Renal cortical epithelial cell (primary cell): ENCODE measurements at places on chromosomes 13 and 19. TPM values are rescaled to one million over a fixed set of nuclear protein-coding genes. Genes with fewer than 3 reads are reported as not detected.

DNA sequence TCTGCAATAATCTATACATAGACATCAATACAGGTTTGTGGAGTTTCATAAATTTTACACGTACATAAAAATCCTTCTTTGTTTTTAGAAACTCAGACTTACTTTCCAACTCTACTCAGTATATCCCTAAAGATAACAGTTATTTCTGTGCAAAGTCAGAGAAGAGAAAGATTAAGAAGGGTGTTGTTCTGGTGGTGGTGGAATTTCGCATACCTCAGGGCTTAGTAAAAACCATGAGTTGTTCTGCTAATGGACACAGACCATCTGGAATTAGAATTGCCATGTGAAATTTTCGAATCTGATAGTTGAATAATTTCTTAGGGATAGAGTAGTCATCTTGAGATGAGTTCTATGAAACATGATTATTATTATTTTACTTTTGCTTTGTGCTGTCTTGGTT, 102.7 kb downstream of the ZAR1L start:
- DNase-seq, result peak; percentile 4

DNA sequence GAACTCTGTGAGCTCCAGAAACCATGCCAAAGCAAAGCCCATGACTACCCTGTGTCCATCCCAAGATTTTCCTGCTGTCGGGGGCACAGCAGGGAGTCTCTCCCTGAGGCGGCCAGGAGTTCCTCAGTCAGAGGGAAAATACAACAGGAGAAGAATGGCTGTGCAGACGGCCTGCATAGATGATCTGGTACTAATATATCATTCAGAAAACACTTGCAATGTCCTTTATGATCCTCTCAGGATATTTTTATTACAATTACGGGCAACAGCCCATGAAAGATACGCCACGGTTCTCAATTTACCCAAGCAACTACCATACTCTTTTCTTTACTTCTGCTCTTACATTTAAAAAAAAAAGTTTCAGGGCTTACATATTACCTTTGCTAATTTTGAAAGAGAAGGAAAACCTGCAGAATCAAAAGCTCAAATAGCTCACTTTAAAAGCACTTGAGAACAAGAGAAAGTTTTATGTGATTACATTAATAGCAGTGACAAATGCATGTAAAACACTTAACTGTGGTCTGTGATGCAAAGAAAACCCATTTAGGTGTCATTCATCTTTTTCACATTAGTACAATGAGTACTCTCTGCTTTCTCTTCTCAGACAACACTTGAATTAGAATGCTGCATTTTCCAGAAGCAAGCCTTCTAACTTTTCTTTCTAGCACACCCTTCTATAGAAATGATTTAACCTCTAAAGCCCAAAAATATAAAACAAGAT, 460.8 kb downstream of the KLF5 start:
- peak; percentile 26 for DNase-seq

GRCh38 chr13:42047561-42048341, 697 bp upstream of the DGKH start:
- DNase-seq, result peak; percentile 57

- DNase-seq, result no peak
Observed at GRCh38 chr13:30235216-30235615, 72.1 kb downstream of the KATNAL1 start.

- DNase-seq, result peak; percentile 13
Observed at GRCh38 chr19:13044231-13044836, 49.1 kb downstream of the NFIX start.

- no peak for DNase-seq
Observed at GRCh38 chr13:97425590-97425989, 8.4 kb upstream of the RAP2A start.

GRCh38 chr13:94712812-94713560, 641 bp upstream of the SOX21 start:
- DNase-seq, result peak; percentile 15

GRCh38 chr13:63048653-63049052, 1633.0 kb upstream of the PCDH20 start:
- no peak for DNase-seq

DNA sequence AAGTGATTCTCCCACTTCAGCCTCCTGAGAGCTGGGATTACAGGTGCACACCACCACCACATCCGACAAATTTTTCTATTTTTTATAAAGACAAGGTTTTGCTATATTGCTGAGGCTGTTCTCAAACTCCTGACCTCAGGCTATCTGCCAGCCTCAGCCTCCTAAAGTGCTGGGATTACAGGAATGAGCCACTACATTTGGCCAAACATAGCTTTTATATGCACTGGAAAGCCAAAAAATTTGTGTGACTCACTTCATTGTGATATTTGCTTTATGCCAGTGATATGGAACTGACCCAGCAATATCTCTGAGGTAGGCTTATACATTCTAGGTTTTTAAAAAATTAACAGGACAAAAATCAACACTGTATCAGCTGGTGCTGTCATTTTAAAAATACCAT, 26.8 kb upstream of the ACOD1 start:
- no peak for DNase-seq

- no peak for DNase-seq
Observed at GRCh38 chr19:5628461-5628860, 5.6 kb downstream of the SAFB start.

DNA sequence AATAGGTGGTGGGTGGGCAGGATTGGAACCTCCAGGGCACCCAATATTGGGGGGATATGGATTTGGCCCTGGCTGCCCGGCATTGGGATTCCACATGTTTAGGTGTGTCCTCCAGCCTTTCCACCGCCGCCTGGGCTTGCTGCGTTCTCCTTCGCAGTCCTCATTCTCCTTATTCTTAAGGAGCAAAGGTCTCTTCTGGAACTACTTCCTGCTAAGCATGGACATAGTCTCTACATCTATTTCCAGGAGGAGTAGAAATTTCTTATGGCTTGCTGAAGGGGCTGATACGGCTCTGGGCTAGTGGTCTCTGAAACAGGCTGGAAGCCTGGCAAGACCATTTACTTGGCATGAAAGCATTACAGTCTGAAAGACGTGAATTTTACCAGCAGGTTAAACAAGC, 9.2 kb upstream of the FCGBP start:
- no peak for DNase-seq

DNA sequence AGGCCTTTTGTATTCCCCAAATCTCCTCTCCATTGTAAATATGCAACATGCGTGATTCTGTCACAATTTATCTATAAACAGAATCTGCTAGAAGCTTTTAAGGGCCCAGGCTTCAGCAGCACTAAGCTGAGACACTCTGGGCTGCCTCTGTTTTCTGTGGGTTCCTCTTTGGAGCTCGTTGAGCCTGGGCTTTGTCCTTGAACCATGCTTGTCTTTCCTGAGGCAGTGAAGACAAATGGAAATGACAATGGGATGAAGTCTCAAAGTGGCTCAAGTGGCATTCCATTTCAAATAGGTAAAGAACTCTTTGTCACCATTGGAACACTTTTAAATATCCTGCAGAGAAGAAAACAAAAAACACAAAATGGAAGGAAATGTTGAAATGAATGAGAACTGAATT, 40.3 kb downstream of the RASL11A start:
- DNase-seq, result no peak

DNA sequence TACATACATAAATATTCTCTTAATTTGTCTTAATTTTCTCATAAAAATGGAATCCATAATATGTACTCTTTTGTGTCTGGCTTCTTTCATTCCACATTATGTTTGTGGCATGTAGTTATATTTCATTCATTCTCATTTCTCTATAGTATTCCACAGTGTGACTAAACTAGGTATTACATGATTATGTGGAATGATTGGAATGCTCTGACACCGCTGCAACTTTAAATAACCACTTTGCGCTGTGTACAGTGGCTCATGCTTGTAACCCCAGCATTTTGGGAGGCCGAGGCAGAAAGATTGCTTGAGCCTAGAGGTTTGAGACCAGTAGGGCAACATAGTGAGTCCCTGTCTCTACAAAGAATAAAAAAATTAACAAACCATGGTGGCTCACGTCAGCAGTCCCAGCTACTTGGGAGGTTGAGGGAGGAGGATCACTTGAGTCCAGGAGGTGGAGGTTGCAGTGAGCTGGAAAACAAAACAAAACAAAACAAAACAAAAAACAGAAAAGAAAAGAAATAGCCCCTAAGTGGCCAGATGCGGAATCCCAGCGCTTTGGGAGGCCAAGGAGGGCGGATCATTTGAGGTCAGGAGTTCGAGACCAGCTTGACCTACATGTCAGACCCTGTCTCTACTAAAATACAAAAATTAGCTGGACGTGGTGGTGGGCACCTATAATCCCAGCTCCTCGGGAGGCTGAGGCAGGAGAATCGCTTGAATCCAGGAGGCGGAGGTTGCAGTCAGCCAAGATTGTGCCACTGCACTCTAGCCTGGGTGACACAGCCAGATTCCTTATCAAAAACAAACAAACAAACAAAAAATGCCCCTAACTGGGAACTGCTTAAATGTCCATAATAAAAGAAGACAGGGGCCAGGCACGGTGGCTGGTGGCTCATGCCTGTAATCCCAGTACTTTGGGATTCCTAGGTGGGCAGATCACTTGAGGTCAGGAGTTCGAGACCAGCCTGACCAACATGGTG, 8.0 kb upstream of the SAE1 start:
- peak; percentile 67 for DNase-seq

DNA sequence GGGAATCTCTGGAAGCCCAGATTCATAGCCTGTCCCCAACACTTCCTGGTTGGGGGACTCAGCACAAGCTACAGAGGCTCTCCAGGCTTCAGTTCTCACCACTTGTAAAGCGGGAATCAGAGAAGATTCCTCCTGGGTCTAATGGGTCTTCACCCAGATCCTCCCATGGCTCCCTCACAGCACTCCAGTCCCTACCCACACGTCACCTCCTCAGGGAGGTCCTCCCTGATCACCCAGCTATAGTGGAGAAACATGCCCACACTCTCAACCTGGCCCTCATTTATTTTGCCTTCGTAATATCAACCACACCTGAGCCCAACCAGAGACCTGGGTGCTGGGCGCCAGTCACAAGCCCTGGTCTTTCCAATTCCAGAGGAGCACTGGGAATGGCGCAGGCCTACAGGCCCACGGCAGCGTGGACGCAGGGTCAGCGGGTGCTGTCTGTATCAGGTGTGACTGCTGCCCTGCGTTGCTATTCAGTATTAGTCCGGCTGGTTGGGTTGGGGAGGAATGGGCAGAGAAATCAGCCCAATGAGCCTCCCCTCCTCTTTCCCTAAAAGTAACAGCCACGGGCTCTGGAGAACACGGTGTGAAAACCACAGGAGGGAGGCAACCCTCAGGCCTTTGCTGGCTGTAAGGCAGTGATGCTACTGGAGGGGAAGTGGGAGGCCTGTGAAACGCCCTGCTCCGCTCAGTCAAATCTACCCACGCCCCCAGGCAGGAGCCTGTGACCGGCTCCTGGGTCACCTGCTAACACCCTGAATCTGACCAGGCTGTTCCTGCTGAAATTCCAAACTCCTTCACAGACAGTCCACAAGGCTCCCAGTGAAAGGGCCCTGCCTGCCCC, 5.2 kb downstream of the AKT2 start:
- peak; percentile 31 for DNase-seq

Gene NLRP5
- not detected in 2 replicates for total RNA-seq

Gene KLK5
- 1.3 and 20.7 TPM in 2 replicates for total RNA-seq

Gene CARS2
- total RNA-seq, result 68.2 and 73.5 TPM in 2 replicates

Gene SIGLEC12
- total RNA-seq, result not detected in 2 replicates

Gene KCNC3
- 0.17 and 6.5 TPM in 2 replicates for total RNA-seq

Gene STAP2
- total RNA-seq, result 26.6 and 89.1 TPM in 2 replicates

Gene EBI3
- total RNA-seq, result 1.3 and 2.4 TPM in 2 replicates

Gene ZIC5
- total RNA-seq, result not detected in 2 replicates

Gene KASH5
- total RNA-seq, result not detected in 2 replicates
